GM12878 (cell line): ENCODE measurements at places on chromosomes 6 and 20. TPM values are rescaled to one million over a fixed set of nuclear protein-coding genes. Genes with fewer than 3 reads are reported as not detected.

DNA sequence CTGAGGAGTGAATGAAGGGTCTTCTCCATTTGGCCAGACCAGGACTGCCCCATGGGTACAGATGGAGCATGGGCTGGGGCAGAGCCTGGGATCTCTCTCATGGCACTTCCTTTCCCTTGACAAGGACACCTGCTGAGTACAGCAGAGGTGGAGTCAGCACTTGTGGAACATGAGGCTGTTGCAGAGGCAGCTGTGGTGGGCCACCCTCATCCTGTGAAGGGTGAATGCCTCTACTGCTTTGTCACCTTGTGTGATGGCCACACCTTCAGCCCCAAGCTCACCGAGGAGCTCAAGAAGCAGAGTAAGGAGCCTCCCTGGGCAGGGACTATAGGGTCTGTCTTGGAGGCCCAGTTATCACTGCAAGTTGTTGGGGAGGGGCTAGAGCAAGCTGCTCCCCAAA, 29.6 kb downstream of the GSS start:
- DNase-seq: no peak
- no peak overlapping the region for H3K4me3 ChIP-seq
- H3K27ac ChIP-seq: no peak overlapping the region

DNA sequence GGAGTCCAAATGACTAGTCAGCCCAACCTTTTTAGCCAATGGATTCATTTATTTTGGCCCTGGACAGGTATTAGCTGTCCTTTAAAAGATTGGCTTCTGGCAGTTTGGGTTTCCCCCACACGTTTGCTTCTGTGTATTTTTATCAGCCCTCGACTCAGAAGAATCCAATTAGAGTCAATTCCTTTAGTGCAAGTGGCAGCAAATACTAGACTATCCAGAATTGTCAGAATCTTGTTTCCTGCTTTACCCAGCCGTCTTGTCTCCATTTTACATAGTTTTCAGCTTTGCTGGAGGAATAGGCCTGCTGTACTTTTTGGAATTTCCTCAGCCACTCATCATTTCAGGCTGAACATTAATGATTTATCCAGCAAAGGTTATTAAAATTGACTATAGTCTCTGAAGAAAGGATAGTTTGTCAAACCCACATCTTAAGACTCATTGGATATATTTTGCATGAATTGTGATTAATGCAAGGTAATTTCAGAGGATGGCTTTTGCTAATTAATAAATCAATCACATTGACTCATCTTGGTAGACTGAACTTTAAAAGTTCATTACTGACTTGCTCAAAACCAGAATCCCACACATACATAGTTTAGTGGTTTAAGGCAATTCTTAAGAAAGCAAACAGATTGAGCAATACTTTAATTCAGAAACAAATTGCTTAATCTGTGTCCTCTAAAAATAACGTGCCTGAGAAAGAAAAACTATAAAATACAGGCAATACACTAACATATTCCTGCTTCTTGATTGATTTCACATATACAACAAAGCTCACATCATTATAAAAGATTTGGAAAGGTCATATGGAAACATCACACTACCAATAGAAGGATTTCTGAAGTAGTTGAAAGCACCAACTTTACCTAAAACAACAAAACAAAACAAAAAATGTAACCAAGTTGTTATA, 62.9 kb upstream of the ZNF217 start:
- H3K36me3 ChIP-seq: no peaks in the 10 kb centered on the region
- H3K27ac ChIP-seq: peak overlapping the region; percentile 99
- peaks cover 67% of the 10 kb centered on the region for H3K4me1 ChIP-seq

DNA sequence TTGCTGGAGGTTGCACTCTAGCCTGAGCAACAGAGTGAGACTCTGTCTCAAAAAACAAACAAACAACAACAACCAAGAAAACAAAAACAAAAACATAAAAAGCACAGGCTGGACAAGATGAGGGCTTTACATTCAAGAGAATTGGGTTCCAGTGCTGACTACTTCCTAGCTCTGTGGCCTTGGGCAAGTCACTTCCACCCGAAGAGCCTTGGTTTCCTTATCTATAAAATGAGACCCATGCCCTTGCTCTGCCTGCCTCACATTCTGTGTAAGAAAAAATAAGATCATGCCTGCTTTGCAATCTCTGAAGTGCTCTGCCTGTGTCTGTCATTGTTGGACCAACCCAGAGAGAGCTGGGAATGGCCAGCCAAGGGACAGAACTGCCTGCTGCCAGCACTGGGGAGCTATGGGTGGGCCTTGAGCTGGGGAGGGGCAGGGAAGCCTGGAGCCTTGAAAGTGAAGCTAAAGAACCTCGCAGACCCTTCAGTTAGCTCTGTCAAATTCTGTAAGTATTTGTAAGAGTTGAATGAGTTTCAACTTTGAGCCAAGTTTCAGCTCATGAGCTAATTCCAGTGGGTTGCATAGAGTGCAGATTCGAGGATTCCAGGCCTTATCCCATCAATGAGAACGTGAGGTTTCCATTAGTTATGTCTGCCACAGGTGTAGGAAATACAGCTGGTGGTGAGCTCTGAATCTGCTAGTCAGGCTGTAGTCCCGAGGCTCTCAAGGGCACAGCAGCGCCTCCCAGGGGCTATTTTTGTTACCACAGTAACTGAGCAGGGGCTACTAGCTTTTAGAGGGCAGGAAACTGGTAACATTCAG, 93.2 kb downstream of the DLGAP4 start:
- H3K36me3 ChIP-seq: no peaks in the 10 kb centered on the region
- no peak overlapping the region for H3K27ac ChIP-seq
- no peak for DNase-seq
- H3K4me3 ChIP-seq: no peak overlapping the region
- H3K4me1 ChIP-seq: no peaks in the 10 kb centered on the region
- no peaks in the 10 kb centered on the region for H3K27me3 ChIP-seq

- no peak overlapping the region for H3K4me3 ChIP-seq
- H3K4me1 ChIP-seq: no peaks in the 10 kb centered on the region
- no peak for DNase-seq
- no peaks in the 10 kb centered on the region for H3K27me3 ChIP-seq
- no peak overlapping the region for H3K27ac ChIP-seq
Measured at GRCh38 chr6:163576114-163576513, 161.6 kb downstream of the QKI start.

DNA sequence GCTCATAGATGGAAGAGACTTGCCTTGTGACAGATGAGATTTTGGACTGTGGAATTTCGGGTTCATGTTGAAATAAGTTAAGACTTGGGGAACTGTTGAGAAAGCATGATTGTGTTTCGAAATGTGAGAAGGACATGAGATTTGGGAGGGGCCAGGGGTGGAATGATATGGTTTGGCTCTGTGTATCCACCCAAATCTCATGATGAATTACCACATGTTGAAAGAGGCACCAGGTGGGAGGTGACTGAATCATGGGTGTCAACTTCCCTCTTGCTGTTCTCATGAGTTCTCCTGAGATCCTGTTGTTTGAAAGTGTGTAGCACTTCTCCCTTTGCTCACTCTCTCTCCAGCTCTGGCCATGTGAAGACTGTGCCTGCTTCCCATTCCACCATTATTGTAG, 17.9 kb downstream of the AHI1 start:
- H3K4me1 ChIP-seq: no peaks in the 10 kb centered on the region
- H3K36me3 ChIP-seq: no peaks in the 10 kb centered on the region
- H3K27me3 ChIP-seq: no peaks in the 10 kb centered on the region
- no peak overlapping the region for H3K27ac ChIP-seq
- no peak overlapping the region for H3K4me3 ChIP-seq

DNA sequence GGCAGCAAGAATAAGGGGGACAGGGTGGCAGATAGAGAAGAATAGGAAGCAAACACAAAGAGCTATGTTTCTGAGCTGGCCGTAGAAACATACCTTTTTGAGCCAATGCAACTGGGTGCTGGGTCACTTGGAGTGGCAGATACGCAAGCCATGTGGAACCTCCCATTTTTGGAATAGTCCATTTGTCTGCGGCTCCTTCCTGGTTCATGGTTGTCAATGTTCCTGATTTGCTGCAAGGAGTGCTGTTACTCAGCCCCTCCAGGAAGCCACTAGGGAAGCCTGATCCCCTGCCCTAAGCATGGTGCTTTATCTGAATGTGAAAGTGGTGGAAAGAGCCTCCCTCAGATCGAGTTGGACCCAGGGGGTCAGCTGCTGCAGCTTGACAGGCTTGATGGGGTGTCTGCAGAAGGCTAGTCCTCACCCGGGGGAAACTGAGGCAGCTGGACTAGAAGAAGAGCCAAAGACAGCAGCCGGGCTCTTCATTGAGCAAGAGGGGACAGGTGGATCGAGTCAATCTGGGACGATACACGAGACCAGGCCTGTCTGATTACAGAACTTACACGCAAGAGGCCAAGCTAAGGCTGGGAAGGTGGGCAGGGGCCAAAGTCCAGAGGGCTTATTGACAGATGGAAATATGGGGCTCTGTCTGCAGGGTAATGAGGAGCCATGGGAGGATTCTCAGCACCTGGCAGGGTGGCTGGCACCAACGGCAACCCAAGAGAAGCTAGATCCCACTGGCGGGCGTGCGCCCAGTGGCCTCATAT, 57.4 kb upstream of the CTNNBL1 start:
- H3K27ac ChIP-seq: no peak overlapping the region
- DNase-seq: no peak
- H3K4me1 ChIP-seq: no peaks in the 10 kb centered on the region
- H3K4me3 ChIP-seq: no peak overlapping the region

Gene HMGCLL1
- not detected in 2 replicates for polyA plus RNA-seq
